Posterior cingulate gyrus (tissue), 11 donors: ENCODE measurements at places on chromosomes 1 and 21.
A peak's percentile ranks its signal among the peaks of the same experiment; 100 is the strongest.

GRCh38 chr1:34250342-34250741 is 73.6 kb downstream of the C1orf94 start:
- no peak for DNase-seq

- DNase-seq = no peak
Observed at GRCh38 chr1:234839663-234840062, 229.7 kb upstream of the IRF2BP2 start.

DNA sequence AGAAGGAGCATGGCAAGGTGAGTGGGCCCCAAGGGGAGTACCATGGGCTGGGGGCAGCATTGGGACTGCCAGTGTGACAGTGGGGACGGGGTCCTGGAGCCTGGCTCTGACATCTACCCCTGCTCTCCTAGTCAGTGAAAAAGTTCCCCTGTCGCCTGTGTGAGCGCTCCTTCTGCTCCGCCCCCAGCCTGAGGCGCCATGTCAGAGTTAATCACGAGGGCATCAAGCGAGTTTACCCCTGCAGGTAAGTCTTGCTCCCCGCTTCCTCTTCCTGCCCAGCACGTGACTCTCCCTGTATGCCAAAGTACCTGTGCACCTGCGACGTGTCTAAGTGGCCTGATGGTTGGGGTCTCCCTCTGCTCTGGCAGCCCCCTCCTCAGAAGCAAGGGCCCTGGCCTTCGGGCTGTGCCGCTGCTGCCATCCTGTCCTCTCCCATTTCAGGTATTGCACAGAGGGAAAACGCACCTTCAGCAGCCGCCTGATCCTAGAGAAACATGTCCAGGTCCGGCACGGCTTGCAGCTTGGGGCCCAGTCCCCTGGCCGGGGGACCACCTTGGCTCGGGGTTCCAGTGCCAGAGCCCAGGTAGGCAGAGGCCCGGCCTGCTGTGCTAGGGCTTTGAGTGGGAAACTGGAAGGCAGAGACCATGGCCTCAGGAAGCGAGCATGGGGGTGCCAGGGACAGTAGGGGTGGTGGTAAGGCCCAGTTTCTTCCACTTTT is 8.1 kb downstream of the ZNF687 start:
- no peak for DNase-seq

DNA sequence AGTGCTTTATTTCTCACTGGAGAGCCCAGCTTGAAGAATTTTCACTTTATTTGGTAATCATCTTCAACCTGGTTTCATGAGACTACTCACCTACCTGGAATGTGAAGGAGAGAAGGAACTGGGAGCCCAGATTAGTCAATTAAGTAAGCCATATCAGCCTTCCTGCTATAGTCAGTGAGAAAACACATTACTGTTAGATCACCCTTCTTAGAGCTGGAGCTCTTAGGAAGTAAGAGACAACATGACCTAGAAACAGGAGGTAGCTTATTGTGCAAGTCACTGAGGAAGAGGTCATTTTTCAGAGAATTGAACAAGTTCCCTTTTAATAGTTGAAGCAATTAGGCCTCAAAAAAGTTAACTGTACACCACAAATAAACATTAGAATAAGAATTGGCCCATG is 49.2 kb upstream of the TEKT2 start:
- no peak for DNase-seq

- no peak for DNase-seq
Observed at GRCh38 chr1:84581648-84582047, 7.4 kb upstream of the CTBS start.

- no peak for DNase-seq
Observed at GRCh38 chr1:162590686-162591085, 29.2 kb downstream of the UAP1 start.

DNA sequence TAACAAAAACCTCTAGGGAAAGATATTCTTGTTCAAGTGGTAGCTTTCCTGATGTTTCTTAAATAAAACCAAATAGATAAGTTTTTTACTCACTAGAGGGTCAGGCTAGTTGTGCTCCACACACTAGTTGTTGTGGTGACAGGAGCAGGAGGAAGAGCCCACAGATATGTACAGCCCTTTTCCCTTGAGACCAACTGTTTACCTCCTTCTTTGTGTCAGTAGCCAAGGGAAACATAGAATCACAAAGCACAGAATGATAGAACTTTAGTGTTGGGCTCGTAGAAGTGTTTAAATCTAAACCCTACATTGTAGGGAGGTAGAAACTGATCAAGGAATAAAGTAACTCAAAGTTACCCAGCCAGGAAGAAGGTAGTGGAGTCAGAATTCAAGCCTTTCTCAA is 309.0 kb downstream of the CTH start:
- no peak for DNase-seq

DNA sequence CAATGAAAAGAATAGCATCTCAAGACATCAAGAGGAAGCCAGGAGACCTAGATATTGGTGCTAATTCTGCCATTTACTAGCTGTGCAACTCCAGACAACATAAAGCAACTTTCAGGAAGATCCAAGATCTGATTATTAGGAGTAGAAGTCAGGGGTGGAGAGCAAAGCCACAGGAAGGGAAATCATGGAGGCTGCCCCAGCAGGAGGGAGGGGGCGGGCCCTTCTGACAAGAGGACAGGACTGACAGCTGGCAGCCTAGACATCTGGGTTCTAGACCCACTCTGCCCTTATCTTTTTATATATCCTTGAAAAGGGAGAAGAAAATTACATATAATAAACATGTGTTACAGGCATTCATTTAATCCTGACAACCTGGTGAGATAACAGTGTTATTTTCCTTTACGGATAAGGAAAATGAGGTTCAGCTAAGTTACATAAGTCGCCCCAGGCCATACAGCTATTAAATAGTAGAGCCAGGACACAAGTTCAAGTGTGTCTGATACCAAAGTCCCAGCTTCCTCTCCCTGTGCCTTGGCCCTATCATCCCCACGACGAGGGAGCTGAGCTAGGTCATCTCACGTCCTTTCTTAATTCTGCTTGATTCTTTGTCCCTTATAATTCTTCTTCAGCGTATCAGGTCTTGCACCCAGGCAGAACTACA is 46.6 kb downstream of the ARHGEF11 start:
- no peak for DNase-seq

DNA sequence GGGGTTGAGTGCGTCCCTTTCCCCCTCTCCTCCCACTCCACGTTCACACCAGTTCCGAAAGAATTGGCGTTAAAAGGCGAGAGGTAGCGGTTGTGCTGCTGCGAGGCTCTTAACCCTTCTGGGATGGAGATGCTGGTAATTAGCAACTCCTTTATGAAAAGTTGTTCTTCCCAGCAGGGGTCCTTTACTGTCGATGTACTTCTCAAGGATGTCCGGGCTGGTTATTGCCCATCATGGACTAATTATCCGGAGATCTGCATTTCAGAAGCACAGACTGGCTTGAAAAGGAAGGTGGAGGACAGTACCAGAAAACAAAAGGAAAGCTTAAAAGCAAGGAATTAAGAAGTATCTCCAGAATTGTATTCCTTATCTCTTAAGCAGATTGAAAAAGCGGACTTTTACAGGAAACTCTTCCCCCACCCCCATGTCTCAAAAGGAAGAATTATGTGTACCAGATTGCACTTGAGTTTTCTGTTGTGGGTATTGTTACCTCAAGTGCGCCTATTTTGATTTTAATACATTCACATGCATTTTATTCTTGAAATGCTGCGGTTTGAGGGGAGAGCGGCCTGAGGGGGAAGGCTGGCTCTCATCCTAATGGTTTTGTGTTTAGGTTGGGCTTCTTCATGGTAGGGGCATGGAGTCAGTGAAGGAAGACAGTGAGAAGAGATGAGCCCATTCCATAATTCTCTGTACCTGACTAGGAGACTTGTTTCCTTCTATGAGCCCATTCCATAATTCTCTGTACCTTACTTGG is 1.5 kb downstream of the AK4 start:
- no peak for DNase-seq

GRCh38 chr1:29310616-29311180 is 74.4 kb downstream of the PTPRU start:
- no peak for DNase-seq

- no peak for DNase-seq
Observed at GRCh38 chr1:225694151-225694603, 41.3 kb upstream of the ENAH start.

GRCh38 chr1:52556641-52557360 is 3.9 kb upstream of the TUT4 start:
- DNase-seq = no peak

DNA sequence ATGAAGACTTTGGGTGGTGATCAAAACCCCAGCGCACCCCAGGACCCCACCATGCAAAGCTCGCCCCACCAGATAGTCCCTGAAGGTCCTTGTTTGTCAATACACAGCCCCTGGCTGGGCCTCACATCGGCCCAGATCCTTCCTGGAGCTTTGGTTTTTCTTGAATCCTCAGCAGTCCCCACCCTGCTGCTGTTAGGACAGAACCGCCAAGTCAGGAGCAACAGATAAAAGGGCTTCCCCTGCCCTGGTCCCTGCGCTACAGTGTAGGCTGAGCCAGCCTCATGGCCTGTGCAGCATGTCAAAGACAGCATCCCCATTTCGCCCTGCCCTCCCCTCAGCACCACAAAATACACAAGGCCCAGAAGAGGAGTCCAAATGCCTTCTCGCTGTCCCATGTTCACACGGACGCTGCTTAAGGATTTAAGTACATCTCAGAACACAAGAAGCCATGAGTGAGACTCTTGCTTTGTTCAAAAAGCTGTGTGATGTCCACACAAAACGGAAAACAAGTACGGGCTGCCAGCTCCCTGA is 65.7 kb downstream of the PSMG1 start:
- no peak for DNase-seq

- DNase-seq = no peak
Observed at GRCh38 chr1:115593365-115594259, 48.2 kb upstream of the VANGL1 start.

GRCh38 chr1:51714374-51715019 is 97.6 kb downstream of the OSBPL9 start:
- DNase-seq = no peak

GRCh38 chr1:75791022-75791421 is 5.0 kb downstream of the RABGGTB start:
- DNase-seq = no peak

DNA sequence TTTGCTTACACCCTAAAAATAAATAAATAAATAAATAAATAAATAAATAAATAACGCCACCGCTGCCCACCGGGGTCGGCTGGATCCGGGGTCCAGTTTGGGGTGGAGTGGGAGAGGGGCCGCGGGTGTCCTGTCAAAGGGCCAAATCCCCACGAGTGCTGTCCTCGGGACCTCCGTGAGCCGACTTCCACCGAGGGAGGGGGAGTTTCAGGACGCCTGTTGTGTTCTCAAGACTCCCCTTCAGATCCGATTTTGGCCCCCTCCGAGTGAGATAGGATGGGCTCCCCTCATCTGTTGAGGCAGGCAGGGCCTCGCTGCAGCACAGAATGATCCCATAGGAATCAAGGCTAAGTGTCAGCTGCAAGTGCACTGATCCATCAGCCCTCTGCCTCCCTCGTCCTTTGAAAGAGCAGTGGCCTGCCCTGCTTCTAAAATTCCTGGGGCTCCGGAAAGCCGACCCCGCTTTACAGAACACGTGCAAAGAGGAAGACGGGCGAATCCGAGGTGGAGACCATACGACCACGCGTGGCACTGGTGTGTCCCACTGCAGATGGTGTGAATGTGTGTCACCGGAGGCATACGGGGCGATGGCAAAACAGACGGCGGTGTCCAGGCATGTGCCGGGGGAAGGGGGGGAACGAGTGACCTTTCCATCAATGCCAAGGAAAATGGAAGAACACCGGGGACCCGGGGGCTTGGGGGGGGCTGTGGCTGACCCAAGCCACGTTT is 3880.5 kb downstream of the SRGAP2C start:
- no peak for DNase-seq

GRCh38 chr1:19341201-19342061 is 29.3 kb downstream of the SLC66A1 start:
- peak; percentile 67 for DNase-seq

- DNase-seq = peak; percentile 44
Observed at GRCh38 chr1:3348196-3348865, 106.1 kb upstream of the ARHGEF16 start.

- no peak for DNase-seq
Observed at GRCh38 chr1:19869929-19870328, 12.3 kb upstream of the OTUD3 start.

DNA sequence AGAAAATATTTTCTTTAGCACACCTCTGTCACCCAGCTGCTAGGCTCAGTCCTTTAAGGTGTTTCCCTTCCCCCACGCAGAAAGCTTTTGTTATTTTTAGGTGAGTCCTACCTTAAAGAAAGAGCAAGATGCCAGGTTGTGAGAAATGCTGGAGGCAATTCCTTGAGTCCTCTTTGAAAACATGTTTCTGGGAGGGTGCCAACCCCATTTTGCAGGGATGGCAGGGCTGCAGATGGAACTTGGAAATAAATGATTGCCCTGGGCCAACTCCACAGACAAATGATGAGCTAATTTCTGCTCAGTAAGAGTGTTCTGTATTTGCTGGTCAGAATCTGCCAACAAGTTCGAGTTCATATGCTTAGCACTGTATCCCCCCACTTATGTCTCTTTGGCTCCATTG is 119.2 kb upstream of the RAB3GAP2 start:
- no peak for DNase-seq

GRCh38 chr21:29581393-29581792 is 282.7 kb downstream of the BACH1 start:
- no peak for DNase-seq

DNA sequence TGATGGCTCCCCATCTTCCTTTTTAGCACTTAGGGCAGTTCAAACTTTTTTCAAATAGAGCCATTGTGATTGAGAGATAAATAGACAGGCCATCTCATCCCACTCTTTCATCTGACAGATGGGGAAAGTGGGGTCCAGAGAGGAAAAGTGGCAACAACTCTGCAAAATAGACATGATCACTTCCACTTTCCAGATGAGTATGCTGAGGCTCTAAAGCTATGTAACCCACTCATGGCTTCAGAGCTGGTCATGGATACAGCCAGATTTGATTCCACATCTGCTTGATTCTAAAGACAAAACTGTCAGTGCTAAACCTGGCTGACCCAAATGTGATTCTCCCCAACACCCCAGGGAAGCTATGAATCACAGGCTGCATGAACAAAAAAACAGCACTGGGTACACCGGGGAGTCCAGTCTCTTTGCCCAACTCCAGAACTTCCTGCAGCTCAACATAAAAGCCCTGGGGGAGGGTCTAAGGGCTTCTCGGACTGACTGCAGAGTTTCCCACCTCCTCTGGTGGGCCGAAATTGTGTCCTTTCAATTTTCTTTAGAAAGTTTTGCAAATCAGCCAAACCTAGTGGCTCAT is 59.3 kb downstream of the PLPP3 start:
- no peak for DNase-seq

DNA sequence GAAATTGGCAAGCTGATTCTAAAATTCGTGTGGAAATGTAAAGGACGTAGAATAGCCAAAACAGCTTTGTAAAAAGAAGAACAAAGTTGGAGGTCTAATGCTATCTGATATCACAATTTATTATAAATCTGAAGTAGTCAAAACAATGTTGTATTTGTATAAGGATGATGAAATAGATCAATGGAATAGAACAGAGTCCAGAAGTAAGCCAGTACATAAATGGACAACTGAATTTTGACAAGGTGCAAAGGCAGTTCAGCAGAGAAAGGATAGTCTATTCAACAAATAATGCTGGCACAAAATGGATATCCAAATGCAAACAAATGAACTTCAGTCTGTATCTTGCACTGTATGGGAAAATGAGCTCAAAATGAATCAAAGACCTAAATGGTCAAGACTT is 20.2 kb downstream of the RALGPS2 start:
- no peak for DNase-seq

GRCh38 chr1:182953826-182954225 is 860 bp upstream of the SHCBP1L start:
- no peak for DNase-seq
